GM23338 (cell line): ENCODE measurements at places on chromosomes 4 and X.

DNA sequence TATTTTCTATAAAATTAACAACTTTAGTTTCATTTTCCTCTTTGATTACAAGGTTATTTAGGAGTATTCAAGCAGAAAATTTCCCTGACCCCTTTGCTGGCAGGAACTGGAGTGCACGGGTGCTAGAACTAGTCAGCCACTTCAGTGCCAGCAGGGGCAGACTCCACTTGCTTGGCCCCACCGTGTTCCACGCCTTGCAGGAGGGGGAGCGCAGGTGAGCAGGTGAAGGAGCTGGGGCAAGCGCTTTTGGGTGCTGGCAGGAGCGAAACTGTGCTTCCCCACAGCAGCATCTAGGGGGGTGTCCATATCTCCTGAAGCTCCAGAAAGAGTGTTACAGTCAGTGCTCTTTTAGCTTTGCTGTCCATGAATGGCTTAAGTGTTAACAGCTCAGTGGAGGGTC is 45.5 kb downstream of the MID2 start:
- DNase-seq, result peak; percentile 8

DNA sequence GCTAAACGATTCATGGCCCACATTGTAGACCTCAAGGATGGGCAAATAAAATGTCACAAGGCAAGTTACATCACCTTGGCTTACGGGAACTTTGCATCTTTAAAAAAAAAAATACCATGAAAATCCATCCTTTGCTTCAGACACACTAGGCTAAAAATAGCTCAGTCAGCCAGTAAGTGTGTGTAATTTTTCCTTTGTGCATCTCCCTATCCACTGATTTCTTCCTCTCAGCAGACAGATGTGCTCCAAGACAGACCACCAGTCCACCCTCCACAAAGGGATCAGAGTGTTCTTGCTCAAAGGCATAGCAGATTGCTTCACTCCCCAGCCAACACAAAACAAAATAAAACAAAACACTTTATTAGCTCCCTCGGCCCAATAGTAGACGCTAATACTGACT is 14.6 kb downstream of the LDB2 start:
- no peak for DNase-seq

DNA sequence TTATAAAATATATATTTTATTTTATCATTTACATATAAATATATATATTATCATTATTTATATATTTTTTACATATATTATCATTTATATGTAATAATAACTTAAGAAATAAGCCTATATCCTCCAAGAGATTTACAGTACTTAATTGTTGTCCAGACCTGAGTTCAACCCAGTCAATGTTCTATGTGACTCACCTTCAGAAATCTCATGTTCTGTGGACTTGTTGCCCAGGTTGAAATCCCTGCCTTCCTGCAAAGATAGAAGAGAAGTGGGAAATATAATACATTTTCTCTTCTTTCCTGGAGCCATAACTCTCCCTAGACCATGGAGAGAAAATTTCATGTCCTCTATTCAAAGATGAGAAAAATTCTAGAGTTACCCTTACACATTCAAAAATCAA is 247.3 kb downstream of the PARM1 start:
- no peak for DNase-seq

DNA sequence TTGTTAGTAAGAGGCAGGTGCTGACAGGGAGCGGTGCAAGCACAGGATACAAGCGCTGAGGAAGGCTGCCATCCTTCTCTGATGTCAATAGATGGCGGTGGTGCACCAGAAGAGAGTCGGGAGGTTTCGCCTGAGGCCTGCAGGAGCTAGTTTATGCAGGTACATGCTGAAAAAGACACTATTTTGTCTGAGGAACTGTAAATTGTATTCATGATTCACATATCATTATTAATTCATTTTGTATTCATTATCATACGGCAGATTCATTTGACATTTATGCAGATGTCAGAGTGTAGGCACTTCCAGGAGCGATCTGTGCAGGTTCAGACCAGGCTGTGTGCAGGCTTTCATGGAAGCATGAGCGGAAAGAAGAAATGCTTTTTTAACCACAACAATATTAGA is 824.0 kb downstream of the STIM2 start:
- peak; percentile 85 for DNase-seq

GRCh38 chr4:52200339-52200725 is 149.2 kb downstream of the SPATA18 start:
- DNase-seq, result peak; percentile 14

DNA sequence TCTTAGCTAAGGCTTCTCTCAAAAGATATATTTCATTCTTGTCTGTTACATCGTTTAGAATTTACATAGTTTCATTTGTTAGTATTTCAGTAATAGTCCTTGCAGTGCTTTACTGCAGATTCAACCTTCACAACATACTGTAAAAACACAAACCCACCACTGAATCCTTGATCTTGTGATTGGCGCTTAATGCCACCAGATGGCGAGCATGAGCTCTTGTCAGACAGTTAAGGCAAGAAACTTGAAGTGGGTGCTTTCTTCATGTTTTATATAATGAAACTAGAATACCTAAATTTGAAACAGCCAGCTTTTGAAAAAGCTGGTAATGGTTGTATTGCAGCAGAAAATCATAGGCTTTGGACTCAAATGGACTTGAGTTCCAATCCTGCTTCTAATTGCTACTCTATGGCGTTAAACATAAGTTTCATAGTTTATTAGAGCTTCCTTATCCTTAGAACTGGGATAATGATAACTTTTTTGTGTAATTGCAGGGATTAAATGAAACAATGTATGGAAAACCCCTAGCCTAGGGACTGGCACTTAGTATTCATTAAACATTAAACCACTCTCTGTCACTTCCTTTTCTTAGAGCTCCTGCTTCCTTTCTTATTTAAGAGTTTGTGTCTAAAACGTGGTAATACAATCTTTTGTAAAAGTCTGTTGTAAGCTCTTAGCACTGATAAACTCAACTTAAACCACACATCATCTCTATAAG is 95.1 kb downstream of the USP9X start:
- DNase-seq, result peak; percentile 58

DNA sequence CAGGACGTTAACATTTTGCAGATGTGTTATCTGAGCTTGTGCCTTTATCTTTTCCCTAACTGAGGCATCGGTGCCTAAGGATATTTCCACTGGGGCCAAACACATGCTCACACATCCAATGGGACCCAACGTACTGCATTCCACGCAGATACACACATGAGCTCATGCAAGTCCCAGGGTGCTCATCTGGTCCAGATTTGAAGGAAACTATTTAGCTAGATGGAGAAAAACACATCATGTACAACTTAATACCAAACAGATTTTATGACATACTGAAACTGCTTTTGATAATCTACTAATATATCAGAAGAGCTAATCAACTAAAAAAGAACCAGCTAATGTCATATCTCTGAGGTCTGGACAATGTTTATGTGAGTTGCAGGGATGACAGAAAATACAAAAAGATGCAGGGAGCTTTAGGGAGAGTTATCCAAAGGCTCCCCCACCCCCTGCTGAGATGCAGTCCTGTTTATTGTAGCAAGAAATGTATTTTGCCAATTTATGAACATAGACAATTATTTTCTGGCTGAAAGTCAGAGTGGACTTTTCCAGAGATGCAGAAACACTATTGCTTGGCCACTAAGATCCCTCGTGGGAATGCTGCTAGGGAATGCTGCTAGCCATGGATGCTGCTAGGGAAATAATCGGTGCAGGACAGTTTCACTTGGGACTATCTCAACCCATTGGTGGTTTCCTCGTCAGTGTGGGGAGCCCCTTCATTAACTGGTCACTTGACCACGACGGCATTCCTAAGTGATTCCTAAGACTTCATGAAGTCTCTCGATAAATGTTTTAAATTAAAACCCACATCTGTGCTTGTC is 172.8 kb downstream of the SMIM20 start:
- DNase-seq, result no peak

DNA sequence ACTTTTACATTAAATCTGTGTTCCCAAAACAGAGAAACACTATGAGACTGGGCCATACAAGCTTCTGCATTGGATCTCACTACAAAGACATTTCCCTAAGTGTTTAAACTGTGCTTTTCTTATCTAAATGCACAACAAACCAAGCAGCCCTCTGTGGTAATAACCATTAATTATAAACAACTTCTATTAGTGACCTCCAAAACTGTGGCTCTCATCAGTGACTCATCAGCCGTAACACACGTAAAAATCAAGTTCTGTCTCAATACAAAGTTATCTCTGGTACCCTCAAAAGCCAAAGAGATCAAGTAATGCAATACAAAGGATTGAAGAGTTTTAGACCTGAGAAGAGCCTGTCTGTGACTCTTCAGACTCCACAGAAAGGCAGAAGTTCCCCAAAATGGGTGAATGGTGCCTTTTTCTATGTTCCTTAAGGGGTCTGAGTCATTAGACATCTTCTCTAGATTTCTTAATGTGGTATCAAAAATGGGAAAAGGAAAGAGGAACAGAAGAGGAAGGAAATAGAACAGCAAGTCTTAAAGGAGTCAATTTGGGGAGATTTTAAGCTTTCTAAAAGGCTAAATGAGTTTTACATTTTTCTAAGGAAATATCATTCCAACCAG is 189.8 kb upstream of the PPP1R2C start:
- DNase-seq, result no peak

GRCh38 chr4:142088906-142089305 is 452.5 kb downstream of the IL15 start:
- DNase-seq, result no peak

GRCh38 chrX:151570561-151570960 is 7.1 kb downstream of the PASD1 start:
- DNase-seq, result no peak

DNA sequence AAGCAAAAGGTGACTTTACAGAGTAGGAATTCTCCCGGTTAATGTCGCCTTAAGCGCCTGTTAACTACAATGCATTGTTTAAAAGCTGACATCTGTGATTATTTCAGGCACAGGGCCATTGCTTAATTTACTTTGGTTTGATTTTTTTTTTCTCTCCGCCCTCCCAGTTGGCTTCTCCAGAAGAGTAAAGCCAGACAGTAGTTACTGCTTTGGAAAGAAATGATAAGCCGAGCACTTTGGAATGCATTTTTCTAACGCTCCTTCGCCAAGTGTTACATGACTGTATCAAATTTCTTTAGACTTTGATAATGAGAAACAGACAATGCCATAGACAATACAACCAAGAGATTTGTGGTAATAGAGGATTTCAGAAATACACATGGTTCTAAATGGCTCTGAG is 383.0 kb upstream of the TENM3 start:
- no peak for DNase-seq

DNA sequence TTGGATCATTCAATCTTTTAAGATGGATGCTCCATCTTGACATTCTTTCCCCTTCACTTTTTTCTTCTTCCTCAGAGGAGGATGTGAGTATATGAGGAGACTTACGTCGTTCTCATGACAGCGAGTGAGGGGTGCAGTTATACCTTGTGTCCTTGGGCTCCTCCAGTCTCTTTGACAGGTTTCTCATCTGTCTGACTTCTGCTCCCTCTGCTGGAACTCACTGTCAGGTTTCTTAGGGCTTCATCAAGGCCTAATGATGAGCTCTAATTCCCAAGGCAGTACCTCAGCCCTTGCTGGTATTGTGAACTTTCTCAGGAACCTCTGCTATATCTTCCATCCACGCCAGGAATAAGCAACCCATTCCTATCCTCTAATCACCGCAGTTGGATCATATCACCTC is 237.8 kb upstream of the ADGRL3 start:
- DNase-seq, result peak; percentile 45

DNA sequence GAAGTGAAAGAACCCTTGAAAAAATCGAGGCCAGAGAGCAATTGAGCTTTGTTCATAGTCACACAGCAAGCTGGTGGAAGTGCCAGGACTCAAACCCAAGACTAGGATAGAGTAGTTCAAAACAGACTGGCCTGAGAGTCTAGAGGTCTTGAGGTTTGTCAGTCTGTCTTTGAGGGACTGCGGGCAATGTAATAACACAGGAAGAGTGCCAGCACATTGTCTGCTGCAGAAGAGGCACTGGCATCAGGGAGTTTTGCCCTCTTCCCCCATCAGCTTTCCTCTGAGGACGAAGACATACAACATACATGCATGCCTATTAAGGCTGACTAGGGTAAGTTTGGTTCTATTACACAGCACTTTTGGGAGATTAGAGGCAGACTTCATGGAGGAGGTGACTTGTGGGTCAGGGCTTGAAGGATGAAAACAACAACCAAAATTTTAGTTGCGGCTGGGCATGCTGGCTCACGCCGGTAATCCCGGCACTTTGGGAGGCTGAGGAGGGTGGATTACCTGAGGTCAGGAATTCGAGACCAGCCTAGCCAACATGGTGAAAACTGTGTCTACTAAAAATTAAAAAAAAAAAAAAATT is 64.1 kb upstream of the LAS1L start:
- DNase-seq, result no peak

- DNase-seq, result peak; percentile 53
These were observed 8.2 kb upstream of the YIPF6 start for GRCh38 chrX:68490644-68491043.
